Activated CD4-positive, alpha-beta T cell treated with anti-CD3 and anti-CD28 coated beads, Interleukin-2, amount 50 U/mL, for 1 hour (primary cell): ENCODE measurements at places on chromosomes 12 and 14.

DNA sequence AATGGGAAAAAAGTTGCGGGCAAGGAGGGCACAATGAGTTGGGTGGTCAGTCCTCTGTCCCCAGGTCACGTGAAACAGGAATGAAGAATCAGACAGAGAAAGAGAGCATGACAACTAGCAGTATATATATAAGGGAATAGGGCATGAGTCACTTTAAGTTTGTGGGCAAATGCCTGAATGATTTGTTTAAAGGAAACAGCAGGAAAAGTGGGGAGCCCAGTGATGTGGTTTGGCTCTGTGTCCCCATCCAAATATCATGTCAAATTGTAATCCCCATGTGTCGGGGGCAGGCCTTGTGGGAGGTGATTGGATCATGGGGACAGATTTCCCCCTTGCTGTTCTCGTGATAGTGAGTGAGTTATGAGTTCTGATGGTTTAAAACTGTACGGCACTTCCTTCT, 195.3 kb upstream of the IGF1 start:
- DNase-seq: no peak

- DNase-seq: no peak
These were observed 222.8 kb upstream of the NUDT4 start for GRCh38 chr12:93154753-93155480.

GRCh38 chr14:33774723-33775470, 176.0 kb downstream of the EGLN3 start:
- DNase-seq: no peak

DNA sequence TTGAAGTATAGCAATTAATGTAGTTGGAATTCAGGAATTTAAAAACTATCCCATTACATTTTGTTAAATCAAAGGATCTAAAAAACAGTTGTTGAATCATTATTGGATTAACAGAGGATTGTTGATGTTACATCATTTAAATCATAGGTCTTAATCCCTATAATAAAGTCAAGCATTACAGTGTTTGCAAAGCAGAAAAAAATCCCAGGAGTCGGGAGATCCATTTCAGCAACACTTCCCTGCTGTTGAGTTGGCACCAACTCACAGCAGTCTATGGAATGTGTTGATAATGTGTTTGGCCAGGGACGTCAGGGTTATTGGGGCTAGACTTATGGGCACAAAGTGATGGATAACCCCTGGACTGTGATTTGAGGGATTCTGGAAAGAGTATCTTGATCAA, 99.1 kb upstream of the TMTC1 start:
- DNase-seq: no peak

GRCh38 chr12:12372946-12373722, 16.3 kb downstream of the BORCS5 start:
- no peak for DNase-seq

DNA sequence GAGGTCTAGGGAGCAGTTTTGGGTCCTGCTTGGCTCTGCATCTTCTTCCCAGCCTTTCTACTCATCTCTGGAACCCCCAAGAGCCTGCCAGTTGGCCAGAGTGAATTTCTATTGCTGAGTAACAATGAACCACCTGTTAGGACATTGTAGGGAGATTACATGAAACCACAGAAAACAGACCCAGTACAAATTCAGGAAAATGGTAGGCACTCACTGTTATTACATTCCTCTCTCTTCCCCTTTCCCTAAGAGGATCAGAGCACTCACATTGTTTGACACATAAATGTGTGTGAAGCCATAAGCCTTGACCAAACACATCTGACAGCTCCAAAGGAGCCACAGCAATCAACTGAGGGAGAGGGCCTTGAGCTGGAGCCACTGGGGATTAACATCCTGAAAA, 216.1 kb downstream of the TMEM132D start:
- no peak for DNase-seq

- no peak for DNase-seq
These were observed 73.0 kb downstream of the IQSEC3 start for GRCh38 chr12:139585-139984.

DNA sequence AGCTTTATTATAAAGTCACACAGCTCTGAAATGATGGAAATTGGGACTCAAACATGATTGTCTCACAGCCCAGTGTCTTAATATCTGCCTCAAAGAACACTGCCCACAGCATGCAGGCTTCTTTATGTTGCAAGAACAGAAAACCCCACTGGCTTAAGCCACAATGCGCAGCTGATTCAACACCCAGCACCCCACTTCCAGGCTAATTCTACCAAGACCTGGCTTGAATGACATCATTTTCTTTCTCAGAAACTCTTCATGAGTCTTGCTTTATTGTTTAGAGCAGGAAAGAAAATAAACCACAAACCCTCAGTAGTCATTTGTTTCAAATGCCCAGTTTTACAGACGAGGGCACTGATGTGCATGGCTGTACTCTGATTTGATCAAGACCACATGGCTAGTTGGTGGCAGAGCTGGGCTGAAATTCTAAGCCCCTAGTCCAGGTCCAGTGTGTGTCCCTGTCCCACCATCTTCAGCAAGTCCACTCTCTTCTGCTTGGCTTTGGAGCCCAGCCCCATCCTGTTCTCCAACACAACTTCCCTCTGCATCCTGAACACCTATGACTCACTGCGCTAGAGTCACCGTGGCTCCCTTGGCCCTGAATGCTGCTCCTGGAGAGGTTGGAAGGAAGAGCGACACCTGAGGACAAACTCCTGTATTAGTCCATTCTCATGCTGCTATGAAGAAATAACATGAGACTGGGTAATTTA, 50.3 kb upstream of the SRSF5 start:
- DNase-seq: peak; percentile 13

GRCh38 chr14:68342216-68342763, 450.6 kb downstream of the ZFP36L1 start:
- DNase-seq: no peak

GRCh38 chr14:24062216-24062980, 9.0 kb upstream of the CPNE6 start:
- DNase-seq: no peak

DNA sequence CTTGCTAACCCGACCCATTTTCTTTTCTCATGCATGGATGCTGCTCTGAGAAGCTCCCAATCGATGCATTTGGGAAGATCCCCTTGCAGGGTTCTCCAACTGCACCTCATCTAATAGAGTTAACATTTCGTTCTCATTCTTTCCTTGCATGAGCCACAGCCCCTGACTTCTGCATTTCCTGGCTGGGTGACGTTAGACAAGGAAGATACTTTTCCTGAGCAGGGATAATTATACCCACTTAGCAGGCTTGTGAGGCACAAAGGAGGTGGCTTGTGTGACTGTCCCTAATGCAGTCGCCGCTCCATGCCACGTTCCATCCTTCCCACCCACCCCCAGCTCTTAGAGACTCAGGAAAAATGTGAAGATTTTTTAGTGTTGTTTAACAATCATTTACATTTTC, 195.1 kb downstream of the CHST11 start:
- DNase-seq: no peak

DNA sequence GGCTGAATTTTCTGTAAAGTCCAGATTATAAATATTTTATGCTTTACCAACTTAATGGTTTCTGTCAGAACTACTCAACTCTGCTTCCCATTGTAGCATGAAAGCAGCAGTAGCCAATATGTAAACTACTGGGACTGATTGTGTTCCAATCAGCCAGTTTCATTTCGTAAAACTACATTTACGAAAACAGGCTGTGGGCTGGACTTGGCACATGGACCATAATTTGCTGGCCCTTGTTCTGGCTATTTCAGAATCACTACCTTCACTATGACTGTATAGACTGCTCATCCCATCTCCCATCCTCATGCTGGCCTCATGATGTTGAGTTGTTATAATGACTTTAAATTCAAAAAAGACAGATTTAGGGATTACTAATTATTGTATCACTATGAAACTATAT, 38.7 kb downstream of the FAR2 start:
- no peak for DNase-seq

DNA sequence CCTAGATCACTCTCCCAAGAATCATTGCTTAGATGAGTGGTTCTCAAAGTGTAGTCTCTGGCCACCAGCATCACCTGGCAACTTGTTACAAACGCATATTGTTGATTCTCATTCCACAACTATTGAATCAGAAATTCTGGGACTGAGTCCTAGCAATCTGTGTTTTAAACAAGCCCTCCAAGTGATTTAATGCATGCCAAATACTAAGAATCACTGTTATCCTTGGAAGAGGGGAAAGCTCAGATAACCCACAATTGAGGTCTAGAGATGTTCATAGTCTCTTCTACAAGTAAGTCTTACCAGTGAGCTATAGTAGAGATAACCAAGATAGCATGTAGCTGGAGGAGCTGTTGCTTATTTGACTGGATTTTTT, 666.6 kb downstream of the DIO2 start:
- no peak for DNase-seq
